AG04449 (cell line): ENCODE measurements at places on chromosomes 3 and 15.

- no peak for DNase-seq
These were observed 25.6 kb upstream of the MAP3K13 start for GRCh38 chr3:185337231-185337816.

DNA sequence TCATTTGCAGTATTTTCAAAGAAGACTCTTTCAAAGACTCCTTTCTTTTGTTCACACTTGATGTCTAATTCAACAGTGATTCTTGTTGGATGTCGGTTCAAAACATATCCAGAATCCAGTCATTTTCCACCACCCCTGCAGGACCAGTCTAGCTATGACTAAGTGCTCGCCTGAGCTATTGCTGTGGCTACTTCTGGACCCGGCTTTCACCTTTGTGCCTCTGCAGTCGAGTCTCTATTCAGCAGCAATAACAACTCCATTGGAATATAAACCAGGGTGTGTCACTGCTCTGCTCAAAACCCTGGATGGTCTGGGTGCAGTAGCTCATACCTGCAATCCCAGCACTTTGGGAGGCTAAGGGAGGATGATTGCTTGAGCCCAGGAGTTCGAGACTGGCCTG, 55.0 kb downstream of the PRICKLE2 start:
- no peak for DNase-seq

DNA sequence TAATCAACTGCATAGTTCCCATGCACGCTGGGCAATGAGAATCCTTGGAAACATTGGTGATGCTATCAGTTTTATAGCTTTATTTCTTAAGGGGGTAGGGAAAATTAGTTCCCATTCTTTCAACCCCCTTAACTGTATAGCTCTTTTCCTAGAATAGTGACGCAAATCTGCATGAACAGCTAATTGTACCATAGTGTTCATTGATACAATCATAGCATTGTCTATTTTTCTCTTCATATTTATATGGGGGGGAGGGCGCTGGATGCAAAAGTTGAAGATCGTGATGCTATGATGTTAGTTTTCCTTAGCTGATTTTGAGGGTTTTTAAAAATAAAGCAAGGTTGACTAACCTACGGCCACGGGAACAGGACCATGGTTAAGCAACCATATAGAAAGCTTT, 32.4 kb upstream of the SAMMSON start:
- DNase-seq: no peak

DNA sequence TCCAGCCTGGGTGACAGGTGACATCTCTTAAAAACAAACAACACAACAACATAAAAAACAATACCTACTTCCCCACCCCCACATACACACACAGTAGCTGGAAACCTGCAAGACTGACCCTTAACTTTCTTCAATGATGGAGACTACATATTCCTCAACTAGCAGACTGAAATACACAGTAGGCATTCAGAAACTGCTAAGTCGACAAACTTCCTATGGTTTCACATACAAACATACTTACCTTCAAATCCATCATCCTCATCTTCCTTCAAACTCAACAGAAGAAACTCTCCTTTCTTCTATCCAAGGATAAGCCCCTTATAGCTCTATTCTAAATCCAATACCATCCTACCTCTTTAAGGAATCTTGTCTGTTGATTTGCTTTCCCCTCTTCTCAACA, 30.6 kb downstream of the DCUN1D1 start:
- no peak for DNase-seq

- DNase-seq: no peak
These were observed 97.8 kb downstream of the ARPP21 start for GRCh38 chr3:35737080-35737479.

DNA sequence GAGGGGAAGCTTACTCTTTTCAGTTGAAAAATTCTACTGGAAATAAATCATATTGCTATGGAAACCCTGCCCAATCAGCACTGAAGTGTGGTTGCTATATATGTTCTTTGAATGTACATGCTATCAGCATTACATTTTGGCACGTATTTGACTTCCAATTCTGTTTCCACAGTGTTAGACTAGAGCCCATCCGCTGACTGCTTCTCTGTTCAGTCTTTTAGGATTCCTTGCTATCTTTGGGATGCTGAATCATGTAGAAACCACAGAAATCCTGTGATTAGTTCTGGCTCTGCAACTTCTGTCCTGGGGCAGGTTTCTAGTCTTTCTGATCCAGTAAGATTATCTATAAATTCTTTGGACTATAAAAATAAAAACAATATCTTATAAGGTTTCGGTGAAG, 128.2 kb upstream of the SLC7A14 start:
- DNase-seq: peak; percentile 57

- peak; percentile 33 for DNase-seq
These were observed 130.9 kb downstream of the ASB7 start for GRCh38 chr15:100733101-100733842.

- DNase-seq: no peak
These were observed 315.3 kb upstream of the UBE2E2 start for GRCh38 chr3:22887664-22888291.

- DNase-seq: no peak
These were observed 36.2 kb downstream of the GAP43 start for GRCh38 chr3:115659253-115660220.

GRCh38 chr3:1506090-1506489, 413.3 kb downstream of the CNTN6 start:
- DNase-seq: no peak

DNA sequence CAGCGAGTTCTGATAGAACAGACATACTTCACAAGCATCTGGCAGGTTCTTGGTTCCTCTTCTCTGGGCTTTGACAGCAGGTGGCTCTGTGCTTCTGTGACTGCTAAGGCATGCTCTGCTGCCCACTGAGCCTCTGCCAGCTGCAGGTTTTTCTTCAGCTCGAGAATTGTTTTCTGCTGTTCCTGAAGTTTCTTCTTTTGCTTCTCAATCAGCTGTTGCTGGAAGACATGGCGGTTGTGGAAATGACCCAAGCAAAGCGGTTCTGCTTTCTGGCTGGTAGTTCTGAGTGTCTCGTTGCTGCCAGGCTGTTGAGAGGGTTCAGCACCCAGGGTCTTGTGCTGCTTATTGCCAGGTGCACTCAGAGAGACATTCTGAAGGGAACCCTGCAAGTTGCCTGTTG, 50.8 kb downstream of the CCDC191 start:
- no peak for DNase-seq

- DNase-seq: no peak
These were observed 122.9 kb upstream of the SPATA12 start for GRCh38 chr3:56937580-56937979.

GRCh38 chr15:88913017-88913849, at the start of gene MFGE8:
TSS of gene MFGE8 (minus strand) at chr15:88913379. CDS start at chr15:88913319, 60 bp downstream.
- no peak for DNase-seq

- DNase-seq: peak; percentile 5
These were observed 236.4 kb upstream of the RARB start for GRCh38 chr3:25191673-25192072.

DNA sequence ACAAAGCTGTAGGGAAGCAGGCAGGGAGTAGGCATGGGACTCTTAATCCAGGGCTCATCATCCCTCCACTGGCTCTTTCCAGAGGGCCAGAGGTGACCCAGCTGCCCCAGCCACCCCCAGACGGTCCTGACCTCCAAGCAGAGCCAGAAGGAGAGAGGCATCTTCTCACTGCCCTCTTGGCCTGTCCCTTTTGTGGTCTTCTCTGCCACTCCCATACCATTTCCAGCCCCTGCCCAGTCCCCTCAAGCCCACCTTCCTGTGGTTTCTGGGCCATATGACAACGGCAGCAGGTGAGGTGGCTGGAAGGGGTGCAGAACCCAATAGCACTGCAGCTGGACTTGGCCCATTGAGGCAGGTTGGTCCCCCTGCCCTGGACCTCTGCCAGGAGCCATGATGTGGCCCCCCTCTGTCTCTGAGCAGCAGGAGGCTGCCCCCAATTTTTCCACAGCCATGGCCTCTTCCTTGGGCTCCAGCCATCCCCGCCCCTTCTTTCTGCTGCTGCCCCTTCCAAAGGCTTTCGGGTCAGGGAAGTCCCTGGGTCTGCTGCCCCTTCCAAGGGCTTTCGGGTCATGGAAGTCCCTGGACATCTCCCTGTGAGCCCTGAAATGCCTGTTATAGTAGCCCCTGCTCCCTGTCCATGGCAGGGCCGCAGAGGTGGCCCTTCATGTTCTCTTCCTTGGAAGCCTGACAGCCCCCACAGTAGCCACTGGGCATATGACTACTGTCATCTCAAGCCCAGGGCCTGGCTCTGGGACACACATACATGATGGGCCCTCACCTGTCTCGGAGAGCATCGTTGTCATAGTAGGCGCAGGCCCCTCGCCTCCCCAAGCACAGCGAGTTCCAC, 39.5 kb upstream of the RAB6B start:
- no peak for DNase-seq

GRCh38 chr3:122679882-122680474, 661 bp upstream of the PARP14 start:
- DNase-seq: no peak
